ENCODE measurements at places on chromosomes 1 and 21. TPM values are rescaled to one million over a fixed set of nuclear protein-coding genes. Genes with fewer than 3 reads are reported as not detected.
A peak's percentile ranks its signal among the peaks of the same experiment; 100 is the strongest.

The KCNA2 gene
- 0.35 TPM for total RNA-seq

The ACADM gene
- 53.4 TPM for total RNA-seq

The ASTN1 gene
- total RNA-seq: not detected

The GREM2 gene
- total RNA-seq: not detected

The IRF6 gene
- total RNA-seq: 1.2 TPM

DNA sequence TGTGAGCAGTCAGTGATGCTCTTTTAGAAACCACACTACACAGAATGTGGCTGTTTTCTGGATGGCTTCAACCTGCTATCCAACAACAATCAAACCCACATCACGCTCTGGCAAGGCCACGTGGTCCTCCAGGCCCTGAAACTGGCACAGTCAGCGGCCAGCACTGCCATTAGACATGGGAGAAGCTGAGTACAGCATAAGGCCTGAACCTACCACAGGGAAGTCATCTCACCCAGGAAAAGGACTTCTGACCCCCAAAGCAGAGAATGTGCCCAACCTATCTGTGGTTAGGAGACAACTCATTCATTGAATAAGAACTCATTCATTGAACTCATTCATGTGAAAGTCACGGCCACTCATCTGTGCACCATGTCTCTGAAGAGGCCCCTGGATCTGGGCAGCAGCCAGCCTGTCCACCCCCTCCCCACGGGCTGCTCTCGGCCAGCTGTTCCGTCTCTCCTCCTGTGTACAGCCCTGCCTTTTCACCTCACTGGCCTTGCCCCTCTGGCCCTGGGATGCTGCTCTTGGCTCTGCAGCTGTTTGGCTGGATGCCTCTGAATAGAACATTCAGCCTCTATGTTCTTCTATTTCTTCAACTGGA lies 41.1 kb downstream of the C1orf198 start:
- no peaks in the 10 kb centered on the region for H3K36me3 ChIP-seq
- H3K27me3 ChIP-seq: no peaks in the 10 kb centered on the region
- DNase-seq: no peak

DNA sequence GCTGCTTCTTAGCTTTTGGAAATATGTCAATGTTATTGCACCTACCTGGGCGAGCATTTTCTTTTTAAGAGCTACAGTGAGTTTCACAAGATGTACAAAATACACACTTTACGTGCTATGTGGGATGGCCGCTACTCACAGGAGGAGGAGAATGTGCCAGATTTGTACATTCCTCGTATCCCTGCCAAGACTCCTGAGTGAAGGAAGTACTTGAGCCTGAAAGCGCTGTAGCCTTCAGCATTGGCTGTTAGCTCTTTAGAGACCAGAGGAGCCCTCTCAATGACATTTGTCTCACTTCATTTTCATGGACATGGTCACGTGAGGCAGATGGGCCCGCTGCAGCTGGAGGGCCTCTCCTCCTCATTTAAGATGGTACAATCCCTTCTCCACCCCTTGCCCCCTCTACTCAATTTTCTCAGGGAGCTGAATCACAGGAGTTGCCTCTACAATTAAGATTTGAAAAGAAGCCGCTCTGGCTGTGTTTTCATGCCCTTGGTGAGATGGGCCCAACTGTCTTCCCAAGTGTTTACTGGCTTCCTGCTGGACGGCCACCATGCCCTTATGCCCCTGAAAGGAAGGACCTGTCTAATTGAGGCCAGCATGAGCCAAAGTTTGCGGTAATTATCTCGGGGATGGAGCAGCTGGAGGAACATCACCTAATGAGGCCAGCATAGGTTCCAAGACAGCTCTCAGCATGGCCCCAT lies 442.6 kb downstream of the PRDM2 start:
- no peak overlapping the region for H3K27ac ChIP-seq
- H3K4me1 ChIP-seq: no peaks in the 10 kb centered on the region
- H3K4me3 ChIP-seq: no peak overlapping the region
- H3K36me3 ChIP-seq: no peaks in the 10 kb centered on the region

DNA sequence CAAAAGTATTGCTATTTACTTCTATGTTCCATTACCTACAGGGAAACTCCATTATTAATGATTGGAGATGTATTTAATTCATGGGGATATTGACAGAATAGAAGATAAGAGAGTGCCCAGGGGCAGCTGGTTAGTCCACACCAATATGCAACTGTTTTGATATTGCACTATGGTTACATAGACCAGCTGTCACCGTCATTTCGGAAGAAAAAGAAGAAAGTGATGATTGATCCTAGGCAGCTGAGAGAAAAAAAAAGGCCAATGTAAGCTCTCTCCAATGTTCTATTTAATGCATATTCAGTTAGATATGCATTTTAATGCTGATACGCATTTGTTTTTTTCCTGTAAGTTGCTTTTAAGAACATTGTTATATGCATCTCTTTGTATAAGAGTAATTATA lies 1367.2 kb downstream of the KCNT2 start:
- DNase-seq: no peak
- no peaks in the 10 kb centered on the region for H3K36me3 ChIP-seq
- H3K4me1 ChIP-seq: no peaks in the 10 kb centered on the region
- H3K27me3 ChIP-seq: no peaks in the 10 kb centered on the region
- no peak overlapping the region for H3K4me3 ChIP-seq
- no peak overlapping the region for H3K27ac ChIP-seq

GRCh38 chr1:229480495-229480894 lies 27.6 kb downstream of the NUP133 start:
- H3K4me1 ChIP-seq: no peaks in the 10 kb centered on the region
- no peak overlapping the region for H3K4me3 ChIP-seq
- no peaks in the 10 kb centered on the region for H3K27me3 ChIP-seq
- no peak for DNase-seq

- no peak overlapping the region for H3K4me3 ChIP-seq
- H3K27me3 ChIP-seq: no peaks in the 10 kb centered on the region
- no peak overlapping the region for H3K27ac ChIP-seq
- DNase-seq: no peak
These were observed 9.7 kb downstream of the MX1 start for GRCh38 chr21:41435706-41436105.

DNA sequence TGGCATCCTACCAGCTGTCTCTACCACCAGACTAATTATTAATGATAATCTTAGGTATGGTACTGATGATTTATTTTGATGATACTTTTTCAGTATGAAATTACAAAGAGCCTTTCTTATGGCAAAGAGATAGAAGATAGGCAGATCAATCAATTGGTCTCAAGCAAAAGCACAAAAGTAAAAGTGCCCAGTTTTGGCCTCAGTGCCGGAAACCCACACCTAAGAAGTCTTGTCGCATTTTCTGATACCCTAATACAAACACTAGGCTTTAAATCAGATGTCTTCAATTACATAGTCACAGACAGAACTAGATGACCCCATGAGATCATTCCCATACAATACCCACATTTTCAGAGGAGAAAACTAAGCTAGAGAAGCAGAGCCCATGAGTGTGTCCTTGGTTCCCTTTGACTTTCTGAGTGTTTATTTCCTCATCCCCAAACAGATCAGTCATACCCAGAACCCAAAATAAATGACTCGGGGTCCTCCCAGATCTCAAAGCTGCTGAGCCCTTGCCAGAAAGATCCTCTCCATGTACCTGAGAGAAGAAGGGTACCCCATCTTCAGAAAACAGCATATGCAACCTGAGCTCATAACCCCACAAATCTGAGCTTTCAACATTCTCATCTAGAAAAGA lies 7.7 kb downstream of the ITPKB start:
- no peaks in the 10 kb centered on the region for H3K27me3 ChIP-seq
- H3K36me3 ChIP-seq: peaks cover 26% of the 10 kb centered on the region
- no peak overlapping the region for H3K27ac ChIP-seq
- peaks cover 65% of the 10 kb centered on the region for H3K4me1 ChIP-seq

DNA sequence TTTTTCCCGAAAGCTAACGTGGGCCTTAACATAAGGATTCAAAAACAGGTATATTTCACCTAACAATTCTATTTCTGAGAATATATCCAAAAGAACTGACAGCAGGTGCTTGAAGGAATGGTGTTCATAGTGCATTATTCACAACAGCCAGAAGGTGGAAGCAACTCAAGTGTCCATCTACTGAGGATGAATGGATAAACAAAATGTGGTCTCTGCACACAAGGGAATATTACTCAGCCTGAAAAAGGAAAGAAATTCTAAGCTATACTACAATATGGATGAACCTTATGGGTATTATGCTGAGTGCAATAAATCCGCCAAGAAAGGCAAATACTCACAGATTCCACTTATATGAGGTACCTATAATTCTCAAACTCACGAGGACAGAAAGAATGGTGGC lies 6.1 kb upstream of the RIPPLY3 start:
- H3K27me3 ChIP-seq: no peaks in the 10 kb centered on the region
- no peaks in the 10 kb centered on the region for H3K36me3 ChIP-seq
- no peak overlapping the region for H3K4me3 ChIP-seq
- no peak for DNase-seq
- peaks cover 5% of the 10 kb centered on the region for H3K4me1 ChIP-seq
- no peak overlapping the region for H3K27ac ChIP-seq

DNA sequence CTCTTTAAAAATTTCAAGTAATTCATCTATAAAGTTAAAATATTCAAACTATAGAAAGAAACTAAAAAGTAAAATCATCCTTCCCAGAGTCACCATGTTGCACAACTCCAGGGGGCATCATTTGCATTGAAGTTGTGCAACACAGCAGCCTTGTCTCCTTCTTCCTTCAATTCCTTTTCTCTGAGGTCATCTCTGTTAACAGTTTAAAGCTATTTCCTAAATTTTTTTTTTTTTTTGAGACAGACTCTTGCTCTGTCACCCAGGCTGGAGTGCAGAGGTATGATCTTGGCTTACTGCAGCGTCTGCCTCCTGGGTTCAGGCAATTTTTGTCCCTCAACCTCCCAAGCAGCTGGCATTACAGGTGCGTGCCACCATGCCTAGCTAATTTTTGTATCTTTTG lies 7.1 kb downstream of the RHBG start:
- no peaks in the 10 kb centered on the region for H3K4me1 ChIP-seq
- no peak for DNase-seq
- H3K27ac ChIP-seq: no peak overlapping the region
- H3K36me3 ChIP-seq: no peaks in the 10 kb centered on the region
- no peaks in the 10 kb centered on the region for H3K27me3 ChIP-seq
- no peak overlapping the region for H3K4me3 ChIP-seq

GRCh38 chr1:14739082-14739832 lies 140.8 kb downstream of the KAZN start:
- H3K4me3 ChIP-seq: no peak overlapping the region
- H3K36me3 ChIP-seq: no peaks in the 10 kb centered on the region
- H3K4me1 ChIP-seq: no peaks in the 10 kb centered on the region
- H3K27me3 ChIP-seq: peaks cover 6% of the 10 kb centered on the region
- DNase-seq: no peak
- no peak overlapping the region for H3K27ac ChIP-seq

GRCh38 chr1:81144240-81144825 lies 656.4 kb upstream of the ADGRL2 start:
- no peak overlapping the region for H3K4me3 ChIP-seq
- no peaks in the 10 kb centered on the region for H3K27me3 ChIP-seq
- DNase-seq: no peak
- H3K4me1 ChIP-seq: no peaks in the 10 kb centered on the region

DNA sequence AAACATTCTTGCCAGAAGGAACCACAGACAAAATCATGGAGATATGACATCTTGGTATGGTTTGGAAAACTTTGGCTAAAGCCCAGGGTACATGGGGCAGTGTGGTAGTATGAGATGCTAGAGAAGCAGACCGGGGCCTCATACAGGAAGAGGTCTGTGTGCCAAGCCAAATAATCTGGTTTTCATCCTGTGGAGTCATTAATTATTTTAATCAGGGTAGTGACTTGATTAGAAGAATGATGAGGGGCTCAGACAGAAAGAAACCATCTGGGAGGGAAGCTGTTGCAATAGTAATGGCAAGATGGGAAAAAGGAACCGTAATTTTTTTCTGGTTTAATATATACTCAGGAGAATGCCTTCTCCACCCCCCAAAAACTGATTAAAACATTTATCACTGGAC lies 318.0 kb downstream of the BRINP2 start:
- H3K27ac ChIP-seq: no peak overlapping the region
- no peak overlapping the region for H3K4me3 ChIP-seq
- no peaks in the 10 kb centered on the region for H3K4me1 ChIP-seq
- no peak for DNase-seq

DNA sequence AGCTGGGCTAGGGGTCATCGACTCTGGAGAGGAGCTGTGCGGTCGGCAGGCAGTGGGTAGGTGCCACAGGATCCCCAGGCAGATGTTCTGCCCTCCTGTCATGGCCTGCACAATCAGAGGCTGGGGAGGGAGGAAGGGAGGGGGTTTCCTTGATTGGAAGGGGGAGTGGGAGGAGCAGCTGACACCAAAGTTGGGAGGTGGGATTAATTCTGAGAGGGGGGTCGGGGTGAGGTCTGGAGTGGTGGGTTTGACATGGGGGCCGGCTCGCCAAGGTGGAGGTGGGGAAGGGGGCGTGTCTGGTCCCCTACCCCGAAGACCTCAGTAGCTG lies 651 bp upstream of the HPCA start:
- no peaks in the 10 kb centered on the region for H3K4me1 ChIP-seq
- peaks cover 29% of the 10 kb centered on the region for H3K27me3 ChIP-seq
- no peaks in the 10 kb centered on the region for H3K36me3 ChIP-seq
- H3K27ac ChIP-seq: no peak overlapping the region
- DNase-seq: no peak

GRCh38 chr1:95572002-95572401 lies 338.0 kb downstream of the RWDD3 start:
- no peak overlapping the region for H3K4me3 ChIP-seq
- no peaks in the 10 kb centered on the region for H3K4me1 ChIP-seq
- no peak for DNase-seq
- no peak overlapping the region for H3K27ac ChIP-seq

- peak overlapping the region; percentile 92 for H3K27ac ChIP-seq
- H3K36me3 ChIP-seq: no peaks in the 10 kb centered on the region
- DNase-seq: no peak
These were observed 20.1 kb upstream of the ADAR start for GRCh38 chr1:154628121-154628405.

GRCh38 chr1:94755675-94756074 lies 64.5 kb upstream of the SLC44A3 start:
- H3K27ac ChIP-seq: no peak overlapping the region
- DNase-seq: no peak
- H3K4me1 ChIP-seq: no peaks in the 10 kb centered on the region
- no peak overlapping the region for H3K4me3 ChIP-seq
- no peaks in the 10 kb centered on the region for H3K27me3 ChIP-seq

GRCh38 chr1:19401535-19401889 lies 83.8 kb downstream of the CAPZB start:
- no peak for DNase-seq
- H3K27ac ChIP-seq: no peak overlapping the region
- no peaks in the 10 kb centered on the region for H3K36me3 ChIP-seq
- no peak overlapping the region for H3K4me3 ChIP-seq
- H3K4me1 ChIP-seq: peaks cover 20% of the 10 kb centered on the region

GRCh38 chr1:247113733-247114271 lies 9.6 kb upstream of the ZNF669 start:
- peaks cover 5% of the 10 kb centered on the region for H3K27me3 ChIP-seq
- H3K36me3 ChIP-seq: no peaks in the 10 kb centered on the region
- H3K27ac ChIP-seq: no peak overlapping the region

DNA sequence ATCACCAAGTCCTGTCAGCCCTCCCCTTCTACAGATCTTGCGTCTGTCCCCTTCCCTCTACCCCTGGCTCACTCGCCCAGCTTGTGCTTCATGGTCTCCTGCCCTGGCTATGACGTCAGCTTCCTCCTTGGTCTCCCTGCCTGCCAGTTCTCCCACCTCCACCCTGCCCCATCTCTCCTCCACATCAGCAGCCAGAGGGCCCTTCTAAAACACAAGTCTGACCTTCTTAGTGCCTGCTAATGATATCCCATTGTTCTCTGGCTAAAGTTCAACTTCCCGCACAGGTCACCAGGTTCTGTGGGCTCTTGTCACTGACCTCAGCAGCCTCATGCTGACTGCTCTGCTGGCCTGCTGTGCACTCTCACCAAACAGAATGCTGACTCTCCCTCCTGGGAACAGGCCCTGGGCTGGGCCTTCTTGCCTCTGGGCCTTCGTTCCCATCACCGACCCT lies 24.7 kb upstream of the MYCL start:
- H3K4me3 ChIP-seq: no peak overlapping the region
- no peaks in the 10 kb centered on the region for H3K4me1 ChIP-seq
- no peak for DNase-seq
- no peaks in the 10 kb centered on the region for H3K27me3 ChIP-seq
- no peaks in the 10 kb centered on the region for H3K36me3 ChIP-seq
